ENCODE measurements at places on chromosomes 1 and 21. TPM values are rescaled to one million over a fixed set of nuclear protein-coding genes. Genes with fewer than 3 reads are reported as not detected.

Gene LCE1B
- not detected for total RNA-seq

Gene LCE2C
- total RNA-seq = not detected

Gene TNFRSF14
- 2.8 TPM for total RNA-seq

Gene GPR37L1
- total RNA-seq = 6.5 TPM

Gene WNT2B
- 1.8 TPM for total RNA-seq

Gene SYT6
- 19.1 TPM for total RNA-seq

Gene PRDM16
- total RNA-seq = 3.2 TPM

Gene ADAM30
- total RNA-seq = not detected

Gene FBXO2
- 11.5 TPM for total RNA-seq

Gene RHOU
- 14.1 TPM for total RNA-seq

Gene FAM177B
- total RNA-seq = 0.23 TPM

Gene HPDL
- total RNA-seq = 1.2 TPM

Gene NTMT2
- not detected for total RNA-seq

Gene HCRTR1
- 2.5 TPM for total RNA-seq

Gene TSSK3
- total RNA-seq = not detected

Gene DMRTA2
- total RNA-seq = 0.92 TPM

Data from diencephalon (tissue), 1 donor.